ENCODE measurements at places on chromosomes 13 and 19.

- no peak for DNase-seq
Measured at GRCh38 chr13:44380404-44381165, 7.0 kb downstream of the SERP2 start.

DNA sequence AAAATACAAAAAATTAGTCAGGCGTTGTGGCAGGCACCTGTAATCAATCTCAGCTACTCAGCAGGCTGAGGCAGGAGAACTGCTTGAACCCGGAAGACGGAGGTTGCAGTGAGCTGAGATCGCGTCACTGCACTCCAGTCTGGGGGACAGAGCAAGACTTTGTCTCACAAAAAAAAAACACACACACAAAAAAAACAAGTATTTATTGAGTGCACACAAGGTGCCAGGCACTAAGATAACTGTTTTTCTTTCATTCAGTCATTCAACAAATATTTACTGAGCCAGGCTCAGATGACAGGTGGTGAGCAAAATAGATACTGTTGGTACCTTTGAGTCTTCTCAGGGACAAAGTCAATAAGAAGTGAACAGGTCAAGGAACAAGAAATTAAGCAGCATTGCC is 6.3 kb downstream of the CIB3 start:
- DNase-seq = no peak

GRCh38 chr19:10921199-10921909 is 7.1 kb downstream of the YIPF2 start:
- no peak for DNase-seq

- no peak for DNase-seq
Measured at GRCh38 chr19:35348911-35349611, 1.4 kb downstream of the FFAR1 start.

Data from DMS153 (cell line).